ENCODE measurements at places on chromosomes 3 and 15.

- no peak for DNase-seq
Observed at GRCh38 chr15:46278486-46279090, 643.8 kb downstream of the SQOR start.

- no peak for DNase-seq
Observed at GRCh38 chr3:109050591-109051167, 67.3 kb downstream of the MORC1 start.

- no peak for DNase-seq
Observed at GRCh38 chr3:45252826-45253225, 26.7 kb upstream of the TMEM158 start.

DNA sequence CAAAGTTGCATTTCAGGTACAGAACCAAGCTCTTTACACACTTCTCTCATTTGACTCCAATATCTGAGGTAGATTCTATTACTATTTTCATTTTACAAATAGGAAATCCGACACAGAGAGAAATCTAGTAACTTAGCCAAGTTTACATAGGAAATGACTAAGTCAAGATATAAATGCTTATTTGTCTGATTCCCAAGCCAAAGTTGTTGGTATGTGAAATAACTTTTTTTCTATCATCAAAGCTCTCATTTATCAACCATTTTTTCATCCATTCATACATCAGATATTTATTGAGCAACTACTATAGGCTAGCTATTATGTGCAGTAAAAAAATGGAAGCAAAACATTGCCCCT lies 89.2 kb upstream of the MITF start:
- no peak for DNase-seq

GRCh38 chr3:32577581-32578556 lies 7.2 kb upstream of the DYNC1LI1 start:
- DNase-seq, result peak; percentile 47

GRCh38 chr15:80132382-80132781 lies 20.4 kb upstream of the FAH start:
- DNase-seq, result no peak

GRCh38 chr3:151210676-151211381 lies 7.8 kb upstream of the GPR171 start:
- DNase-seq, result no peak

GRCh38 chr3:170240671-170241070 lies 18.4 kb downstream of the PRKCI start:
- DNase-seq, result no peak

- no peak for DNase-seq
Observed at GRCh38 chr3:172152874-172153273, 113.5 kb downstream of the FNDC3B start.

DNA sequence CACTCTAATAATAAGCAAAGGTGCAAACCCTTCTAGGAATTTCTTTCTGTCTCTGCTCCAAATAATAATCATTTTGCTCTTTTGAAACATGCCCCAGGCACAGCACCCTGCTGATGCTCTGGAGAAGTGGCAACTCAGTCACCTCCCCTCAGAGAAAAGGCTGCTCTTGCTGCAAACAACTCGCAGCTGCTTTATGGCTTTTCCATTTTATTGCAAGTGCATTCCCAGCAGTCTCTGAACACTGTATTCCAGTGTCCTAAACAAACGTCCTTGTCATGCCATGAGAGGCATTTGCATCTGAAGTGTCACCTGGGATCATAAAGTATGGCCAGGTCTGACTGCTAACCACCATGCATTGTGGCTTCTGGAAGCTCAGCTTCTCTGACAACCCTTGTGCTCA lies 358.1 kb upstream of the TRIM42 start:
- no peak for DNase-seq

DNA sequence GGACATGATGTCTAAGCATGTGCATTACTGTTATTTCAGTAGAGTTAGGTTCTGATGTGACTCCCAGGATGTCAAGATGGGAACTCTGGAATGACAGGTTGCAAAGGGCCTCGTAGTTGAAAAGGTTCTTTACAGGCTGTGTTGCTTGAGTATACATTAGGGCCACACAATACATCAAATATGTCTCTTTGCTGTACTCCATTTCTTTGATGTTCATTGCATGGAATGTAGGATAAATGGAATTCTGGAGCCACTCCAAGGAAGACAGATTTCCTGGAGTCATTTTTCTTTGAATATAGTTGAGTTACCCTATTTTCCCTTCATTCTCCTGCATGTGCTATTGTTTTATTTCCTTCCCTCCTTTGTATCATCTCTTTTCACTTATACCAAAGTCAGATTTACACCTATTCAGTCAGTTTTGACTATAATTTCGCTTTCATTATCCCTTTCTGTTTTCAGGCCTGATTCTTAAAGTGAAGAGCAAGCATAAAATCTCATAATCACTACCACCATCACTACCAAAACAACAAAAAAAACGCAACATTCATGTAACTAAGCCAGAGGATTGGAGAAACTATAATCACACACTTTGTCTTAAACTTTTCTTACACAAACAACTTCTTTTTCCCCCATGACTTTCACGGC lies 61.2 kb upstream of the PTX3 start:
- no peak for DNase-seq

- no peak for DNase-seq
Observed at GRCh38 chr3:36710606-36711005, 53.7 kb downstream of the DCLK3 start.

GRCh38 chr15:92322566-92323355 lies 70.9 kb upstream of the ST8SIA2 start:
- DNase-seq, result no peak

- no peak for DNase-seq
Observed at GRCh38 chr3:141388395-141388794, 20.1 kb downstream of the ZBTB38 start.
